Adrenal gland (tissue), 19 donors: ENCODE measurements at places on chromosomes 1 and 21.

- no peak for DNase-seq
Measured at GRCh38 chr1:203407296-203407695, 56.4 kb upstream of the FMOD start.

DNA sequence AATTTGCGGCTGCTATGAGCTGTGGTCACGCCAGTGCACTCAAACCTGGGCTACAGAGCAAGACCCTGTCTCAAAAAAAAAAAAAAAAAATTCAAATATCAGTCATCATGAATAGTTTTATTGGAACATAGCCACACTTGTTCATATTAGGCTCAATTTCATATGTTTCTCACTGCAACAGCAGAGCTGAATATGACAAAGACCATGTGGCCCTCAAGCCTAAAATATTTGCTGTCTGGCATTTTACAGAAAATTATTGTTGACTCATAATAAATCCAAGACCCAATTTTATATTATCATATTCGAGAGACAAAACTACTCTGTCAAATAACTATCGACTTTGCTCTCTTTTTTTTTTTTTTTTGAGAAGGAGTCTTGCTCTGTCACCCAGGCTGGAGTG, 11.0 kb downstream of the BECN2 start:
- DNase-seq, result no peak

DNA sequence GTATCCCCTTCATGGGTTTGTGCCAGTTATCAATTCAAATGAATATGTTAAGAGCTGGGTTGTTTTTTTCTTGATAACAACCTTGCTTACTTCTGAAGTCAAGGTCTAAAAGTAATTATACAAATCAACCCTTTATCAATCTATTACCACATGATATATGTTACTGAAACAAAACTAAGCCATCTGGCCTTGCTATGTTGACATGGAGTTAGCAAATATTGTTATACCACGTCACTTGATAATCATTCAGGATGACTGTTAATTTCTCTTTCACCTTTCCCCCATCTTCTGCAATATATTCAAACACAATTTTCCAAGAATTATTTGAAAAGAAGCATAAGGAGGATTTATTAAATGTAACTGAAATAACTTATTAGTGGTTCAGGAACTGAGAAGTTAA, 72.6 kb downstream of the DTL start:
- DNase-seq, result no peak

- no peak for DNase-seq
Measured at GRCh38 chr1:55225228-55225627, 10.1 kb upstream of the USP24 start.

- DNase-seq, result no peak
Measured at GRCh38 chr1:59391212-59392179, 94.6 kb downstream of the FGGY start.

DNA sequence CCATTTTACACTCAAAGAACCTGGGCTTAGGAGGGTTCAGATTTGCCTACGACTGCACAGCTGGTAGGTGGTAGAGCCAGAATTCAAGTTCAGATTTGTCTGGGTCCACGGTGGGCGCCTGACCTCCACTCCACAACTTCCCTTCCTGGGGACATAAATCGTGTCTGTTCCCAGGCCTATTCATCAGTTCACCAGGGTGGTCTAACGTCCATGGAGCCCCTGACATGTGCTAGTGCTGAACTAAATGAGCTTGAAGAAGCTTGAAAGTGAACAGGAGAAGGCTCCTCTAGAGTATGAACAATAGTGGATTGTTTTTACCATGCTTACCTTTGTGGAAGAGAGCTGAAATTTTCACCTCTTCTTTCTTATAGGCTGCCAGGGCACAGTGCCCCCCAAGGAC, 32.5 kb upstream of the KIF1B start:
- no peak for DNase-seq

DNA sequence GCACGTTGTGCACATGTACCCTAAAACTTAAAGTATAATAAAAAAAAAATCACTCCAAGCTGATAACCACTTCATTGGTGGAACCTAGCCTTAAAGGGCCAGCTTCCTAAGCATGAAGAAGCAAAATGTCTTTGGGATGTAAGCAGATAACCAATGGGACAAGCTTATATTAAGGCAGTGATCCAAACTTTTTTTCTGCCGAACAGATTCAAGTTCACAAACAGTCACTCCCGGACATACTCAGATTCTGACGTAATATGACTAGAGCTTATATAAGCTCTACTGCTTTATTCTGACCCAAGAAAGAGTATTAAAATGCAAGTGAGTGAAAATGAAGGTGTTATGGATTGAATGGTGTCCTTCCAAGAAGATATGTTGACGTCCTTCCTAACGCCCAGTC, 44.9 kb upstream of the HIVEP3 start:
- DNase-seq, result no peak

DNA sequence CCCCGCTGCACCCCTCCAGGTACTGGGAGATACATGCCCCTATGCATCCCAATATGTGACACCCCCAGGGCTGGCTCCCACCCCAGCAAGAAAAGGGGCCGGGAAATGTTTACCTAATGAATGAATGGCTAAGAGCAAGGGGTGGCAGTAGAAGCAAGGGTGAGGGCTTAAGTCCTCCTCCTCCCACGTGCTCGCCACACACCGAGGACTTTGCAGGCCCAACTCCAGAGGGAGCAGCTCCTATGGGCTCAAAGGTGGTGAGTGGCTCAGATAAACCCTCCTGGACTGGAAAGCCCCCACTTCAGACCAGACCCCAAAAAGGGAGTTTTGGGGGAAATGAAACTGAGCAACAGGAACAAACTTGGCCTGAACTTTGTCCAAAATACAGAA, 11.4 kb downstream of the SLC45A3 start:
- DNase-seq, result no peak

- DNase-seq, result no peak
Measured at GRCh38 chr1:116579259-116579875, 8.5 kb upstream of the CD58 start.

- DNase-seq, result peak; percentile 36
Measured at GRCh38 chr1:165114022-165114888, 242.3 kb downstream of the LMX1A start.

GRCh38 chr1:204313675-204314074, 46.1 kb downstream of the PLEKHA6 start:
- DNase-seq, result no peak

- peak; percentile 65 for DNase-seq
Measured at GRCh38 chr1:2166254-2166653, 28.3 kb downstream of the FAAP20 start.

DNA sequence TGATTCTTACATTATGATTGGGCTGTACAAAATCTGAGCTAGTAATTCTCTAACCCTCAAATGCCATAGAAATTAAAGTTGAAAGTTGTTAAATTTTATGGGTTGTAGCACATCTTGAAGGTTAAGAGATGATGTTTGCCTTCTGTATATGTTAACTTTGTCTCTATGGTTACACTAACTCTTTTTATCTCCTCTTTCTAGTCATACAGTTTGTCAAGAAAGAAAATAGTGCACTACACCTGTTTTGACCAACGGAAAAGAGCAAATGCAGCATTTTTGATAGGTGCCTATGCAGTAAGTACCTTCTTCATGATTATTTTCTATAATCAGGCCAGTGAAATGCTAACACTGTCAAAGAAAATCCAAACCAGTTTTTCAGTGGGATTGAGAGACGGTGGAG, 38.2 kb downstream of the CDC14A start:
- no peak for DNase-seq

DNA sequence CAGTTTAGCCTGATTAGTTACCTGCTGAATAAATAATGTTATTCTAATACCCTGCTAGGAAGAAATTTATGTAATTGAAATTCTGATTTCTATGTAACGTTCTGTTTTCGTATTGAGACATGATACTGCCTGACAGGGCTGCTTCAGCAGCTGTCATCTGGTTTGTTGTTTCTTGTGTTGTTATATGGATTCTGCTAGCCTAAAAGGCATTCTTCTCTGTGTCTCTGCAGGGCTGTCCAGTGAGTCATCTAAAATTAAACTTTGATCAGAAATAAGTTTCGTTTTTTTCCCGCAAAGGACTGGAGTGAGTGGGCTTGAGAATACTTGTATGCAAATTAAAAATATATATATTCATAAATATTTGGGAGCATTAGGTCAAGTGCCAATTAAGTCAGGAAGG, 93.0 kb downstream of the DYRK1A start:
- no peak for DNase-seq

GRCh38 chr1:197313713-197314112, 45.7 kb downstream of the CRB1 start:
- DNase-seq, result no peak

- no peak for DNase-seq
Measured at GRCh38 chr1:208803011-208803811, 559.0 kb upstream of the PLXNA2 start.

DNA sequence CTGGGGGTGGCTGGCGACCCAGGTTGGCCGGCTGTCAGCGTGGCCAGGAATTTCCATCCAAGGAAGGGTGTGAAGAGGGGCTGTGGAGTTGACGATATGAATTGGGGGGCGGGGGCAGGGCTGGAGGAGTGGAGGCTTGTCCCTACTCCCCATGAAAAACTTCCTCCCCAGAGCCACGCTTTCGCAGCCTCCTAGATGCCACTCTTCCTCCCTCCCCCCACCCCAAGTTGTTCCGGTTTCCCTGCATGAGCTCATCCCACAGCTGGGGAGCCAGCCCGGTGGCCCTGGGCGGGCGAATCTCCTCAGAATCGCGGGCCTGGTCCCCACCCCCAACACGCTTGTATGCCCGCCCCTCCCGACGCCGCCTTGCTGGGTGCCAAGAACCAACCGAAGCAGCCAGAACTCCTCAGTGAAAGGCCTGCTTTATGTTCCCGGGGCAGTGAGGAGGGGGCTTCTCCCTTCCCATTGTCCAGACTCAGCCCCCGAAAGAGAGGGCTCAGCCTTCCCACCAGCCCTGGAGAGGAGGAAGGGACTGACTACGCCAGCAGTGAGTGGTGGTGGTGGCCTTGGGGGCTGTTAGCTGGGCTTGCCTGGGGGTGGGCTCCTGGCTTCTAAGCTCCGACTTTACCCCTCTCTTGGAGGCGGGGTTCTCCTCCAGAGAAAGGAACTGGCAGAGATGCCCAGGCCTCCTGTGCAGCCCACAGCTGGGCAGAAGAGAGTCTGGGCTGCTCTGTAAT, 1.8 kb upstream of the CSMD2 start:
- peak; percentile 70 for DNase-seq

- DNase-seq, result no peak
Measured at GRCh38 chr21:15751546-15751945, 21.8 kb downstream of the USP25 start.

GRCh38 chr1:39962450-39962825, 7.5 kb downstream of the MFSD2A start:
- DNase-seq, result no peak

DNA sequence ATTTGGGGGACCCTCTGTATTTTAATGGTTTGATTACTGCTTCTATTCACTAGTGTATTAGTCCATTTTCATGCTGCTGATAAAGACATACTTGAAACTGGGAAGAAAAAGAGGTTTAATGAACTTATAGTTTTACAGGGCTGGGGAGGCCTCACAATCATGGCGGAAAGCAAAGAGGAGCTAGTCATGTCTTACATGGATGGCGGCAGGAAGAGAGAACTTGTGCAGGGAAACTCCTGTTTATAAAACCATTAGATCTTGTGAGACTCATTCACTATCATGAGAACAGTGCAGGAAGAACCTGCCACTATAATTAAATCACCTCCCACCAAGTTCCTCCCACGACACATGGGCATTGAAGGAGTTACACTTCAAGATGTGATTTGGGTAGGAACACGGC, 464.5 kb upstream of the RGS18 start:
- no peak for DNase-seq

GRCh38 chr1:25944986-25945385, 38.8 kb upstream of the STMN1 start:
- DNase-seq, result no peak

DNA sequence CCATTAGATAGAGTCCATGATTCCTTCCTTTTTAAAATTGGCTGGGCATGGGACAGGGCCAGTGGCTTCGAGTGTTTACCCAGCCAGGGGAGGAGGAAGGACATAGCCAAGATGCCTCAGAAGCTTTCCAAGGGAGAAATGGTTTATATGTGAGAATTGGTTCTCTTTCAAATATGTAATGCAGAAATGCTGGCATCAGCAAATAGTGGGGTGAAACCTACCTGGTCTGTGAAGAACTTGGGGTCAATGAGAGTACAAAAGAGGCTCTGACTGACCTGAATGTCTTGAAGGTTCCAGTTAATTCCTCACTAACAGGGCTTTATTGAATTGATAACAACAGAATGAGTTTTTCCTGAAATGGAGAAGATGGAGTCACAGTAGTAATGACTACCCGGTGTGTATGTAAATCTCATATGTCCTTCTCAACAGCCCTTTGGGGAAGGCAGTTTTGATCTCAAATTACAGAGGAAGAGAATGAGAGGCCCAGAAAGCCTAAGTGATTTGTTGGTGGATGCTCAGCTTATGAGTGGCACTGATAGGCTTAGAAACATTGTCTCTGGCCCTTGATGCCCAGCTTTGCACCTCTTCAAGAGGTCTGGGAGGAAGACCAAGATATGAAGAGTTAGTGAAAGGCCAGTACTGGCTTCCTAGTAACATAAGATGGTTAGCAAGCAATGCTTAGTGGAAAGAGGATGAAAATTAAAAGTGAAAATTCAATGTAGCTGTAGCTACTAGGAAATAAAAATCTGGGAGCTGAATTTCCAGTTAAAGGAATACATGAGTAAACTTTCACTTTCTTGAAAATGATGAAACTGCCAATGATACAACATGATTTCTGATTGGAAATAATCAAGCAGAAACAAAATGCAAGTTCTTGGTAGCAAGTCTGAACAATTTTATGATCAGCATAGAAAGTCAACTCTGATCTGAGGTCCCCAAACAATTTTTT, 2.7 kb downstream of the ATF3 start:
- no peak for DNase-seq

- no peak for DNase-seq
Measured at GRCh38 chr1:50272912-50273311, 150.3 kb downstream of the DMRTA2 start.

DNA sequence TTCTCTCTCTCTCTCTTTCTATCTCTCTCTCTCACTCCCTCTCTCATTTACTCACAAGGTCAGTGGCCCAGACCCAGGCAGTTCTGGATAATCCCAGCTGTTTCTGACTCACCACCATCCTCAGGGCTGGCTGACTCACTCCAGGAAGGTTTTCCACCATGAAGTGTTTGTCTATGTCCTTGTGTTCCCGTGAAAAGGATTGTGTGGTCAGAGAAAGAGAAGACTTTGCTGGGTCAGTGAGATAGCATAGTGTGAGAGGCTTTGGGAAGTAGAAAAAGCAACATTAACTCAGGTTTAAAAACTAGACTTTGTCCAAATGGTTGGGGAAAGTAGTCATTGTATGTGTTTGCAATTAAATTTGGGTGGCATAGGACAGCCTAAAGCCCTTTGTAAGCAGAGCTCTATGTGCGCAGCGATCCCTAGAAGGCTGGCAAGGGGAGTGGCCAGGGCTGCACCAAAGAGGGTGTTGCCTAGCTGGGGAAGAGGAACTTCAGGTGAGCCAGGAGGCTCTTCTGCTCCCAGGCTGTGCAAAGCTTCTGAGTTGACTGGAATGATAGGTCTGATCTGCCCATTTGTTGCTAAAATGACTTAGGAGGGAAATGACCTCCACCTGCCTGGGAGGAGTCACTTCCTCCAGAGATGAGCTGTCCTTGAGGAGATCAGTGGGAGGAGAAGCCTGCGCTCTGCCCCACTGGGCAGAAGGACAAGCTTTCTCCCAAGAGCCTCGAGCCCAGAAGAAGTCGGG, 4.9 kb upstream of the CAPN2 start:
- DNase-seq, result peak; percentile 83

GRCh38 chr1:147895123-147895522, 7.5 kb upstream of the GJA8 start:
- DNase-seq, result no peak

GRCh38 chr1:59976194-59977074, 49.9 kb upstream of the CYP2J2 start:
- peak; percentile 66 for DNase-seq
